ENCODE measurements at places on chromosomes 2 and 18.

GRCh38 chr2:138676619-138677021, 103.6 kb downstream of the NXPH2 start:
- no peaks in the 10 kb centered on the region for H3K4me1 ChIP-seq
- H3K27ac ChIP-seq, result no peak overlapping the region
- H3K4me3 ChIP-seq, result no peak overlapping the region
- peaks cover 4% of the 10 kb centered on the region for H3K27me3 ChIP-seq
- H3K36me3 ChIP-seq, result no peaks in the 10 kb centered on the region

- no peaks in the 10 kb centered on the region for H3K27me3 ChIP-seq
- H3K4me1 ChIP-seq, result peaks cover 9% of the 10 kb centered on the region
- DNase-seq, result no peak
- H3K36me3 ChIP-seq, result peaks cover 29% of the 10 kb centered on the region
These were observed 29.8 kb downstream of the BABAM2 start for GRCh38 chr2:27920148-27920885.

GRCh38 chr2:217757108-217757463, 245.7 kb downstream of the TNS1 start:
- peaks cover 27% of the 10 kb centered on the region for H3K4me1 ChIP-seq
- H3K27ac ChIP-seq, result peak overlapping the region; percentile 61
- no peak for DNase-seq

DNA sequence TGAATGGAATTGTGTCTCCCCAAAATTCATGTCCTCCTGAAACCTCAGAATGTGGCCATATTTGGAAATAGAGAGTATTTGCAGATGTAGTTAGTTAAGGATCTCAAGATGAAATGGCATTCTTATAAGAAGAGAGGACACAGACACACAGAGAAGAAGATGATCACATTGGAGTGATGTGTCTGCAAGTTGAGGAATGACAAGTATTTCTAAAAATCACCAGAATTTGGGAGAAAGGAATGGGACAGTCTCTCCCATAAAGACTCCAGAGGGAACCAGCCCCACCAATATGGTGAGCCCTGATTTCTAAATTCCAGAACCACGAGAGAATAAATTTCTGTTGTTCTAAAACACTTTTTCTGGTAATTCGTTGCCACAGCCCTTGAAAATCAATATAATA, 166.3 kb downstream of the C1D start:
- no peak overlapping the region for H3K4me3 ChIP-seq
- DNase-seq, result no peak
- H3K27ac ChIP-seq, result no peak overlapping the region
- no peaks in the 10 kb centered on the region for H3K36me3 ChIP-seq

DNA sequence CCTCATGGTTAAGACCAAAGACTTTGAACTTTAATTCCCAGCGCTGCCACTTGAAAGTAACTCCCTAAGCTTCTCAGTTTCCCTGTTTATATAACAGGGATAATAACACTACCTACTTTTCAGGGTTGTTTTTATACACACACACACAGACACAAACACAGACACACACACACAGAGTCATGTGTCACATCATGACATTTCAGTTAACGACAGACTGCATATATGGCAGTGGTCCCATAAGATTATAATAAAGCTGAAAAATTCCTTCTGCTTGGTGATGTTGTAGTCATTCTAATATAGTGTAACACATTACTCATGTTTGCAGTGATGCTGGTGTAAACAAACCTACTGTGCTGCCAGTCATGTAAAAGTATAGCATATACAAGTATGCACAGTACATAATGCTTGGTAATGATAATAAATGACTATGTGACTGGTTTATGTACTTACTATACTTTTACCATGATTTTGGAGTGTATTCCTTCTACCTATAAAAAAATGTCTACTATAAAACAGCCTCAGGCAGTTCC, 89.2 kb upstream of the ITGA4 start:
- DNase-seq, result no peak
- H3K36me3 ChIP-seq, result peaks cover 18% of the 10 kb centered on the region
- no peak overlapping the region for H3K4me3 ChIP-seq
- no peak overlapping the region for H3K27ac ChIP-seq
- H3K4me1 ChIP-seq, result peaks cover 21% of the 10 kb centered on the region
- no peaks in the 10 kb centered on the region for H3K27me3 ChIP-seq

- no peak overlapping the region for H3K4me3 ChIP-seq
- no peak overlapping the region for H3K27ac ChIP-seq
- DNase-seq, result no peak
These were observed 96.6 kb upstream of the CTDP1 start for GRCh38 chr18:79582978-79583377.

DNA sequence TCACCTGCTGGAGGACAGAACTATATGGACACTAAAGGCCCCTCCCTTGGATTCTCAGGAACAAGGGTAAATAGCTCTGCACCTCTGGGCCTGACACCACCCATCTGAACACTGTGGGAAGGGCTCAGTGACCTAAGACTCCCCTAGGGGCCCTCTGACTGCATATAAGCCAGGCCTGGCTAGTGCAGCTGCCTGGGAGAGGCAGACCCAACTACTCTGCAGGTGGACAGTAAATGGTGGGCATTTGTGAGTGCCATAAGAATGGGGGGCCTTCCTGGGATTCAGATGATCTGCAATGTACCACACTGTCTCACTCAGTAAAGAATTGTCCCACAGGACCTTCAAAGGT, 11.2 kb upstream of the WIPF1 start:
- peak overlapping the region; percentile 16 for H3K4me3 ChIP-seq
- peaks cover 80% of the 10 kb centered on the region for H3K4me1 ChIP-seq
- no peaks in the 10 kb centered on the region for H3K27me3 ChIP-seq
- H3K27ac ChIP-seq, result peak overlapping the region; percentile 87
- DNase-seq, result no peak
- peaks cover 24% of the 10 kb centered on the region for H3K36me3 ChIP-seq

GRCh38 chr2:15517793-15518192, 43.3 kb downstream of the NBAS start:
- DNase-seq, result no peak
- peaks cover 20% of the 10 kb centered on the region for H3K36me3 ChIP-seq
- no peak overlapping the region for H3K27ac ChIP-seq
- H3K4me1 ChIP-seq, result no peaks in the 10 kb centered on the region
- no peak overlapping the region for H3K4me3 ChIP-seq
- H3K27me3 ChIP-seq, result no peaks in the 10 kb centered on the region

DNA sequence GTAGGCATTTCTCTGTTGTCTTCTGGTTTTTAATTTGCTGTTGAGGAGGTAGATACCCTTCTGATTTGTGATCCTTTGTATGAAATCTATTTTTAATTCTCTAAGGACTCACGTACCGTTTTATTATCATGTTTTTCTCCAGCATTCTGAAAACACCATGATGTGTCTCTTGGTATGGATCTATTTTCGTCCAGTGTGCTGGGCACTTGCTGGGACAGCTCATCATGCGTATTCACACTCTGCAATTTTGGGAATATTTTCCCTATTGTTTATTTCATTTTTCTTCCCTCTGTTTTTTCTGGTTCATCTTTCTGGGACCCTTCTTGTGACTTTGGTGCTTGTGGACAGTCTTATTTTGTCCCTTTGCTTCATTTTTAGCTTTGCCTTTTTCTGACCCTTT, 21.9 kb downstream of the RPIA start:
- peaks cover 38% of the 10 kb centered on the region for H3K36me3 ChIP-seq
- DNase-seq, result no peak
- H3K4me3 ChIP-seq, result no peak overlapping the region
- H3K27ac ChIP-seq, result no peak overlapping the region
- no peaks in the 10 kb centered on the region for H3K27me3 ChIP-seq

DNA sequence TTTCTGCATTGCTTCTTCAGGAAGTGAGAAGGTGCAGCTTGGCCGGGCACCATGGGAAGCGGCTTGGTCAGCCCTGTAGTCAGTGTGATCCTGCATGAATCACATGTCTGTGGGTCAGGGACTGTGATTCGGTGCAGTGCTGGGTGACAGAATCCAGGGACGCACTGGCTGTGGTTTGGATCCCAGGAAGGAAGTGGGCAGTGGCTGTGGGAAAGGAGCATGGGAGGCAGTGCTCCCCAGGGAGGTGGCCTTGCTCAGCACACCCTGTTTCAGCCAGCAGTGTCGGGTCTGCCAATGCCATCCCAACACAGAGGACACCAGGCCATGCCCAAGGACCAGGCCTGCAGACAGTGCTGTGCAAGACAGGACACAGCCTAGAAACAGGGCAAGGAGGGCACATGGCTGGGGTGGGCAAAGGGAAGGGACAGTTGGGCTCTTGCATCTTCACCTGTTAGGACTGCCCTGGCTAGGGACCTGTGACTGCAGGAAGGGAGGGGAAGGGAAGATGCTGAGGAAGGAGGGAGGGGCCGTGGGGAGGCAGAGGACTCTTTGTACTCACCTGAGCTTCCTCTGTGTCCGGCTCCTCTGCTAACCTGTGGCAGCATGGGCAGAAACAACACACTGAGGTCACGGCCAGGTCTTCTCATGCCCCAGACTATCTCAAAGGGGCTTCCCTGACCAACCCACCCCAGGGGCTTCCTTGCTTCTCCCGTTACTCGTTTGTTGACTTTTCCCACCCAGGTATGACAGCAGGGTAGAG, 37.2 kb upstream of the DNMT3A start:
- peak overlapping the region; percentile 55 for H3K27ac ChIP-seq
- peaks cover 9% of the 10 kb centered on the region for H3K36me3 ChIP-seq

DNA sequence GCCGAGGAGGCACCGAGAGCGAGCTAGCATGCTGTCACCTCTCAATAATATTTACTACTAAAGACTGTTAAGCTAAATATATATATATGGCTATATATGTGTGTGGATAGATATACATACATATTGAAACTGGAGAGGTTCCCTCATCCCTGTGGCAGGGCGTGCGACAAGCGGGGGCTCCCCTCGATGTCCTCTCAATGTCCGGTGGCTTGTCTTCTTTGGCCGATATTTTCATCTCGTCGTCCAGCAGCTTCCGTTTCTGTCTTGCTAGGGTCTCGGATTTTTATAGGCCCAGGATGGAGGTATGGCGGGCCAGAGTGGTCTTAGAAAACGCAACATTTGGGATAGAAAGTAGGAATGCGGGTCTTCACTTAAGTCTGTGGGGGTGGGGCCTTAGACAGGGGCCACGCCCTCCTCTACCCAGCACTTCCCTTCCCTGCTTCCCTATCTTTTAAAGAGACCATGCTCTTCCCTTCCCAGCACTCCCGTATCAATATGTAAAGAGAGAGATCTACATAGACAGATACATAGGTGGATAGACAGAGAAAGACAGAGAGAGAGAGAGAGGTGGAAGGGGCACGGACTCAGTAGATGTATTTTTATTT, 866.8 kb downstream of the DSC3 start:
- no peaks in the 10 kb centered on the region for H3K4me1 ChIP-seq
- H3K4me3 ChIP-seq, result no peak overlapping the region
- H3K36me3 ChIP-seq, result no peaks in the 10 kb centered on the region
- H3K27ac ChIP-seq, result no peak overlapping the region
- DNase-seq, result no peak

GRCh38 chr2:45922577-45922988, 271.1 kb downstream of the PRKCE start:
- H3K27me3 ChIP-seq, result no peaks in the 10 kb centered on the region
- no peak overlapping the region for H3K4me3 ChIP-seq
- H3K4me1 ChIP-seq, result peaks cover 11% of the 10 kb centered on the region
- no peak overlapping the region for H3K27ac ChIP-seq

DNA sequence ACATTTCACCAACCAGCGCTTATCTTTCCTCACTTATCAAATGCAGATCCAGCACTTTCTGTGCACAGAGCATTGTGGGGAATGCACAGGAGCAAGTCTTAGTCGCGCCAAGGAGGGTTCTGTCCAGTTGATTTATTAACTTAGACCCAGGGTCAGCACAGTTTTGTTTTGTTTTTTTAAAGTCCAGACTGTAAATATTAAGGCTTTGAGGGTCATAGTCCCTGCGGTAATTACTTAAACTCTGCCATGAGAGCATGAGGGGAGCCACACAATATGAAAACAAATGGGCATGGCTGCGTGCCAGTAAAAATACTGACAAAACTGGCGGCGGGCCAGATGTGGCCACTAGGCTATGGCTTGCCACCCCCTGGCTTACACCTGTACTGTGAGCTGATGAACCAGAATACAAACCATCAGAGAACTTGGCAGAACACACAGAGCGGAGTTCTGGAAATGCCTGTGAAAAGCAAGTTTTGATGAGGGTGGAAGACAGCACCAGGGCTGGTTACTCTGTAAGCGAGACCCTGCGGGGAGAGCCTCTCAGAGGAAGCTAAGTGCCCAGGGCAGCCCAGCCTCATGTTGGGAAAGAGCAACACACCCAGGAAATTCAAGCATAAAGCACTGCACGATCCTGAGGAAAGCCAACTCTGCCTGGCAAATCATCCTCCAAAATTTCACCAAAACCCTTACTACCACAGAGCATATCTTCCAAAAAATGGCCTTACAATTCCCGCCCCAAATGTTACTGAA, 43.6 kb downstream of the L3MBTL4 start:
- H3K36me3 ChIP-seq, result no peaks in the 10 kb centered on the region
- no peak overlapping the region for H3K4me3 ChIP-seq
- no peaks in the 10 kb centered on the region for H3K4me1 ChIP-seq
- H3K27ac ChIP-seq, result no peak overlapping the region

GRCh38 chr2:725468-725867, 48.3 kb upstream of the TMEM18 start:
- DNase-seq, result no peak
- H3K36me3 ChIP-seq, result no peaks in the 10 kb centered on the region
- peaks cover 35% of the 10 kb centered on the region for H3K27me3 ChIP-seq
- no peak overlapping the region for H3K27ac ChIP-seq
- H3K4me1 ChIP-seq, result peaks cover 10% of the 10 kb centered on the region

- no peaks in the 10 kb centered on the region for H3K27me3 ChIP-seq
- H3K4me3 ChIP-seq, result no peak overlapping the region
- H3K27ac ChIP-seq, result no peak overlapping the region
- DNase-seq, result no peak
- H3K36me3 ChIP-seq, result peaks cover 6% of the 10 kb centered on the region
These were observed 127.9 kb downstream of the THADA start for GRCh38 chr2:43467891-43468290.

- H3K4me1 ChIP-seq, result no peaks in the 10 kb centered on the region
- H3K27me3 ChIP-seq, result peaks cover 2% of the 10 kb centered on the region
- no peak overlapping the region for H3K4me3 ChIP-seq
- no peaks in the 10 kb centered on the region for H3K36me3 ChIP-seq
These were observed 26.6 kb downstream of the SPTBN1 start for GRCh38 chr2:54482715-54483114.

DNA sequence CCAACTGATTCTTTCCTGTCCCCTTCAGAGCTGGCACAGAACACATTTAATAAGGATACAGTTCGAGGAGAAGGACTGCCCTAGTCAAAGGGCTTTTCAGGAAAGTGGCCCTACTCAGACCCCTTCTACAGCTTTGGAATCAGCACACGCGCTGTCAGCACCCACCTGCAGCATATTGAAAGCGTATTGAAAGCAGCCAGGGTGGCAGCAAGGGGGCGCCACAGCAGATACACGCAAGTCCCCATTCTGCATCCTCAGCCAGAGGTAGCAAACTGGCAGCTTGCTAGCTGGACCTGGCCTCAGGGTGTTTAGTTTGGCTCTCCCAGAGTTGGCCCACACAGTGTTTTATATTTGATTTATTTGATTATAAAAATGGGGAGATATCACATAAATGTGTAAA, 101.0 kb upstream of the NT5C1B start:
- no peak overlapping the region for H3K4me3 ChIP-seq
- no peaks in the 10 kb centered on the region for H3K27me3 ChIP-seq
- no peaks in the 10 kb centered on the region for H3K4me1 ChIP-seq
- H3K36me3 ChIP-seq, result peaks cover 1% of the 10 kb centered on the region
- no peak for DNase-seq

GRCh38 chr2:24485197-24485596, 5.9 kb upstream of the NCOA1 start:
- no peak overlapping the region for H3K4me3 ChIP-seq
- DNase-seq, result no peak
- H3K27me3 ChIP-seq, result no peaks in the 10 kb centered on the region
- H3K36me3 ChIP-seq, result peaks cover 2% of the 10 kb centered on the region
